ENCODE measurements at places on chromosomes 2 and 18.

DNA sequence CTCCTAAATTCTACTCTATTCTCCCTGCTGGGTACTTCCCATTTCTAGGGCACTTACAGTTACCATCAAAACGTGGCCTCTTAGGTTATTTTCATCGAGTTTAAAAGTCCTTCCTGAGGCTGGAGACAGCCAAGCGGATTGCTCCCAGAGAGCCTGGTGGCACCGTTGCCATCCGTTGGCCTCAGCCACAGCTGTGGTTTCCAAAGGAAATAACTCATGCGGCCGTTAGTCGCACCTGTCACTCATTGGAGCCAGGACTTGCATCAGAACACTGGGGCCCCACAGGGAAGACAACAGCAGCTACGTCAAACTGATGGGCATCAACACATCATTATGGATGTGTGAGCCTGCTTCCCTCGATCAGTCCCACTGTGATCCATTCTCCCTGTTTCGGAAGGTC lies 453.4 kb downstream of the BCL11A start:
- DNase-seq = no peak

DNA sequence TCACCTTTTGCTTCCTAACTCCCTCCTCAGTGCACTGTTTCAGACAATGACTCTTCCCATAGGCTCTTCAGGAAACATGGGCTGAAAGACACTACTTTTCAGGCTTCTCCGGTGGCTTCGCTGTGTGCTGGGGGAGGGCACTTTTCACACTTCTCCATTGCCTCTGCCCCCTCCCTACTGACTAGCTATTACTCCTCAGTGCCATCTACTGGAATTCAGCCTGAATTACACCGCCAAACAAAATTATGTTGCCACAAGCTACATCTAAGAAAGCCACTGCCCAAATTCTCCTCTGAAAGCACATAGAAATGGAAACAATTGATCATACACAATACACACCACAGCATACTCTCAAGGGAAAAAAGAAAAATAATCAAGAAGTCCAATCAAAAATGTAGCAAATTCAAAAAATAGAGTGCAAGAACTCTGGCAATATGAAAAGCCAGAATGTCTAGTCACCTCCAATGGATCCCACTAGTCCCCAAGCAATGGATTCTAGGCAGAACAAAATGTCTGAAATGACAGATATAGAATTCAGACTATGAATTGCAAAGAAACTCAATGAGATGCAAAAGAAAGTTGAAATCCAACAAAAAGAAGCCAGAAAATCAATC lies 1139.4 kb upstream of the GYPC start:
- DNase-seq = peak; percentile 11

DNA sequence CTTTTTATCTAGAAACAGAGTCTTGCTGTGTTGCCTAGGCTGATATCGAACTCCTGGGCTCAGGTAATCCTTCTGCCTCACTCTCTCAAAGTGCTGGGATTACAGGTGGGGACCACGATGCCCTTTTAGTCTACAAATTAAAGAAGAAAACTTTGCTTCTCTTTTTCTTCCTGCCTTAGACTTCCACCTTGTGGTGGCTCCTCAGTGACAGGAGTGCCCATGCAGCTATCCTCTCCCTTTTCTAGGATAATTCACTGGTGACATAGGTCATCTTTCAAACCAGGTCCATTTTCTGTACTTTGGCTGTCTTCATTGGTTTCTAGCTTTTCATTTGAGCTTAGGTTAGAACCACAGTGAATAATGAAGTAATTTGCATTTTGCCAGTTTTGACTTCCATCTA lies 13.6 kb downstream of the DCAF17 start:
- DNase-seq = no peak

- no peak for DNase-seq
Observed at GRCh38 chr2:138762533-138762932, 17.7 kb downstream of the NXPH2 start.

- DNase-seq = no peak
Observed at GRCh38 chr2:73746015-73746876, 9.1 kb upstream of the TPRKB start.

DNA sequence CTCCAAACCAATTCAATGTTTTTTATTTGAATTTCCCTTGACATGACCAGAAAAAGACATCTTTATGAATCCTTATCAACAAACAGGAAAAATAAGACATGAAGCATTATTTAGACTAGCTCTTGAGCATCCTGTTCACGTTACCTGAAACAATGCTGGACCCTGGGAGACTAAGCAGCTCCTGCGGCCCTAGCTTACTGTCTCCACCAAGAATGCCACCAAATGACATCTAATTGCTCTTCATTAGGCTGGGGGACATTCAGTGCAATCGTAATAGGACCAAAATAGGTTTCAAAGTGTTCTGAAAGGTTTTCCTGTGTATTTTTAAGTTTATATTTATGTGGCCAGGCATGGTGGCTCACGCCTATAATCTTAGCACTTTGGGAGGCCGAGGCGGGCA lies 25.5 kb downstream of the NFE2L2 start:
- no peak for DNase-seq

DNA sequence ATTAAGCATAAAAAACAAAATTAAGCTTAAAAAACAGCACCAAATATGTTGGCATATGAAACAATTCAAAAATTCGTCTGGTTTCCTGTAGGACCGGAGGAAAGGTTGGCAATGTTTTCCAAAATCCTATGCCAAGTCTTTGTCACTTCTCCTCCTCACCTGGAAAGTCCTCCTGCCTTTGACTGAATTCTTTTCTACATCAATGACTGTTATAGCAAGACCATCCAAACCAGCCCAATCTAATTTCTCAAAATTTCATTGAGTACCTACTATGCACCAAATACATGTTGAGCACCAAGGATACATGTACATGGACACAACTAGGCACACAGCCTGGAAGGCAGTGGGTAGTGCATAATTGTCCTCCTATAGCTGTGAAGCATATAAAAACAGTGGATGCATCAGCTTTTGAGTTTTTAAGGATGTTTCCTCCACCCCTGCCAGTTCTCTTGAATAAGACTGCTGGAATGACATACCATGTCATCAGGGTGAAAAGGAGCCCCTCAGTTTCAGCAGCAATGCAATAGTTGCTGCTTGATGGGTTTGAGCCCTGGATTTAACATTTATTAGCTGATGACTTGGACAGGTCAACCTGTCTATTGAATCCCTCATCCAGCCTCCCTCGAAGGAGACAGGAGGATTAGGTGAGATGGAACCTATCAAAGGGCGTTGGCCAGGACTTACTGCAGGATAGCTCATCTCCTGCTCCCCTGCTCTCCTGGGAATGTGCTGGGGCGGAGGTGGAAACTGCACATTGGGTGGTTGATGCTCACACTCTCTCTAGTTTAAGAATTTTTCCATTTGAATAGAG lies 4.5 kb downstream of the FABP1 start:
- no peak for DNase-seq

DNA sequence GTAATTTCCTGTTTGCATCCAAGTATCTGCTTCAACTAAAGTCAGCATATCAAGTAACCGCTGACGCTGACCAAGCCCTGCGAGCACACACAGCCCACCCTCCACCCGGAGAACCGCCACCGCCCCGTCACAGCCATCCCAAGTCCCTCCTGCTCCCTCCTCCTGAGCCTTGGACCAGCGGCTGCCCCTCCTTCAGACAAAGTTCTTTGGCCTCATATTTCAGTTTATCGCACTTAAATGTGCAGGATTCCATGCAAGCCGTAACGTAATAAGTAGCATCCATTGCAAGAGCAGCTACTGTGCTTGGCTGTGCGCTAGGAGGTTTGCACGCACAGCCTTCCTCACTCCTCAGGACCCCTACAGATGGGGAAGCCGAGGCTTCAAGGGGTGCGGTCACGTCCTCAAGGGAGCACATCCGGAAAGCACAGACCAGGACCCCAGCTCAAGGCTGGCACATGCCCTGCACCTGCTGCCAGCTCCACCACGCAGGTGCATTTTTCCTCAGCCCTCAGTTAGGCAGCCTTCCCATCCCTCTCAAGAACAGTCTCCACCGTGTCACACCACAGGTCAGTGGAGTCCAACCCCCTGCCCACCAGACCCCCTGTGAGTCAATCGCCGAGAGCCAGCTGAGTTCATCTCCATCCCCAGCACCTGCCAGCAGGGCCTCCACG lies 17.1 kb downstream of the PXDN start:
- no peak for DNase-seq

GRCh38 chr2:225052703-225053102 lies 10.4 kb upstream of the DOCK10 start:
- DNase-seq = no peak

DNA sequence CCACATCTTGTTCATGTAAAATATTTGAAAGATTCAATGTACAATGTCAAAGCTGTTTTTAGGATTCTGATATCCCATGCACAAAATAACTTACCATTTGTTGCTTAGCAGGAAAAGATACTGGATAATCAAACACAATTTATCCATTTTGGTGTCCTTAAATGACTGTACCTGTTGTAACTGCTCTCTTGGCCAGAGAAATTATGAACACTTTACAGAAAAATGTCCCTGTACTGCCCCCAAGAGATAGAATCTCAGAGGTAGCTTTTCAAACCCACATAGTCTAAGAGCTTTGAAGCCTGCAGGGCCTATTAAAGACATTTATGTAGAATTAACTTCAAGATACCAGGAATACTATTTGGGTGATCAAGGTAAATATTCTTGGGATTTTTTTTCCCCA lies 12.2 kb upstream of the ME2 start:
- peak; percentile 29 for DNase-seq

- DNase-seq = no peak
Observed at GRCh38 chr2:188964976-188965546, 9.1 kb upstream of the COL3A1 start.

DNA sequence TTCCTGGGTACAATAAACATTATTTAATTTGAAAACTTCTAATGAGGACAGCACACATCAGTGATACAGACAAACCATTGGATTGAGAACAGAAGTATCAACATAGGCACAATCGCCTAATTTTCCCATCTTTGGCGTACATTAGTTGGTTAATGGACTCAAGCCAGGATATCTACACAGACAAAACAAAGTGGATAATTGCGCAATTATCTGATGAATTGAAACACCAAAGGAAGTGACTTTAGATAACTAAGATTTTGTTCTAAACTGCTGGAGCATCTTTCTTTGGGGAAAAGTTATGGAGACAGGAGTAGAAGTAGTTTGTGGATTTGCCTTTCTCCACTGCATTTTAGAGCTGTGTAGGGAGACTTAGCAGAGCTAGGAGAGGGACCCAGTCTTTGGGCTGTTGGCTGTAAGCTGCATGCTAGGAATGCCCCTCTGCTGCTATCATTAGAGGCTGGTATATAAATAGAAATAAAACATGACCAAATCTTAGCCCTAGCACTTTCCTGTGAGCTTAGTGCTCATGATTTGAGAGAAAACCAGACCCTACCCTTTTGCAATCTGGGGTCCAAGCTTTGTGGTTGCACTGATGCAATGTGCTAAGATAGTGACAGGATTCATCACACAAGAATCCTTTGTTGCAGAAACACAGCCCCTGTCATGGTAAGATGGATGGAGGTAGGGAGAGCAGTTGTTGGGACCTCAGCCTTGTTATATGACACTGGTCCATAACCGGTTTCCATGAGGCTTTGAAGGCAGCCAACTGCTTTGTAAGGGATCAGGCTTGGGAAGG lies 264.5 kb upstream of the PIK3C3 start:
- no peak for DNase-seq

DNA sequence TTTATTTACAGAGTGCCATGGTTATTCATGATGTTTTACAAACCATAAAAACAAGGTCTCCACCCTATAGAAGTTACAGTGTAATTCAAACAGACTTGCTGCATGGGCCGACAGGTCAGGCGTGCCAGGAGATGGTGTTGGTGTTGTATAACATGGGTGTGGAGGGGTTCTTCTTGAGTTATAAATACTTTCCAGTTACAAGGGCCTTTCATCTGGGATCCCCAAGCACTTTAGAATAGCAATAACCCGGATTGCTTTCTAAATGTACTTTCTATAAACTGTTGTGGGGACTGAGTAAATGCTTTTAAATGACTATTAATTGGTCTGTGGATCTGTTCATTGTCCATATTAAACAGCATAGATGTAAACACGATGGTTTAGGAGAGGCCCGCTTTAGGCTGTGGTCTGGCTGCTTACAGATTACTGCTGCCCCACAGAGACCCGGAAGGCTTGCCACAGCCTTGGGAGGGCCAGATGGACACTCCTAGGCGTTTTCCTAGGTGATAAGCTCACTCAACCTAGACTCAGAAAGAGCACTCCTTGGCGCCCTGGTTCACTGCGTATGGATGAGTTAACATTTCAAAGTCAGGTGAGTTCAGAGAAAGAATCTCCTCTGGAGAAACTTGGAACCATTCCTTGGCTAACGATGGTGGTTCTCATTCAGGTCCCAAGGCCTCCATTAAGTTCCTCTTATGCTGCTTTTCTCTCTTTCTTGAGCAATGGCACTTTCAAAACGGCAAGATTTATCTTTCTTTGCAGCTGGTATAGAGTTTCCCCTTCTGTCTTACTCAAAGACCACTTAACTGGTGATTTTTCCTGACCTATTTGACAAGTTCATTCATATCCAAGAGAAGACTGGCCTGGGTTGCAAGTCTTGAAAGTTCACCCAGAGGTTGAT lies 3.6 kb upstream of the KIAA2012 start:
- DNase-seq = no peak

DNA sequence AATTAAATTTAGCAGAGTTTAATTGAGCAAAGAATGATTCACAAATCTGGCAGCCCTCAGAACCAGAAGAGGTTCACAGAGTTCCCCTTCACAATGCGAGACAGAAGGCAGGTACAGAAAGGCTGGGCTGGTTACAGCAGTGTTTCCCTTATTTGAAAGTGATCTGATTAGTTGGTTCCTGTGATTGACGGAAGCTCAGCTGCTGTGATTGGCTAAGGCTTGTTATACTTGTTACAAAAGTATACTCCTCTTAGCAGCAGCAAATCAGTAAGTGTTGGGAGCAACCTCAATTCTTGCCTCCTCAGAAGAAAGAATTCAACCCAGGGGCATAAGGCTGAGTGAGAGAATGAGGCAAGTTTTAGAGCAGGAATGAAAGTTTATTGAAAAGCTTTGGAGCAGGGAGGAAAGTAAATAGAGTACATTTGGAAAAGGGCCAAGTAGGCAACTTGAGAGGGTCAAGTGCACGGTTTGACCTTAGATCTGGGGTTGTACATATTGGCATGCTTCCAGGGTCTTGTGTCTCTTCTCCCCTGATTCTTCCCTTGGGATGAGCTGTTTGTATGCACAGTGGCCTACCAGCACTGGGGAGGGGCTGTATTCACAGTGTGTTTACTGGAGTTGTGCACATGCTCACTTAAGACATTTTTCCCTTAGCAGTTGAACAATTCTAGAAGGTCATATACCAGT lies 431.8 kb upstream of the RAB12 start:
- DNase-seq = peak; percentile 67

DNA sequence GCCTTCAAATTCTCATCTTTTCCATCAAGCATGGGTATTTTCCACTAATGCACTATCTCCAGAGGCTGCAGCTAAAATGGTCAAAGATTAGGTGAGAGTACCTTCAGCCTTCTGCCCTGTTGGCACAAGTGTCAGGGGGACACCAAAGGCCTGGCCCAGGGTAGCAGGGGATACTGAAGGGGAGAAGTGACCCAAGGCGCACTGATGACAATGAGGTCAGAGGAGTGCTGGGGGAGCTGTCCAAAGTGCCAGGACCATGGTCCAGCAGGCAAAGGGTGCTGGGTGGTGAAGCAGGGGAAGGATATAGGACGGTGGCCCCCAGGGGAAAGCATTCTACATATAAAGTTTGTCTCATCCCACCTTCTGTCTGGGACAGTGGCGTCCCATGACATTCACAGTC lies 303.4 kb downstream of the SMAD2 start:
- no peak for DNase-seq
